ENCODE measurements at places on chromosomes 2 and 18. TPM values are rescaled to one million over a fixed set of nuclear protein-coding genes. Genes with fewer than 3 reads are reported as not detected.

TMEM237 gene
- 10.9 TPM for total RNA-seq

POLR1B gene
- total RNA-seq = 11.1 TPM

EIF4E2 gene
- total RNA-seq = 142 TPM

GNAL gene
- 0.69 TPM for total RNA-seq

GREB1 gene
- total RNA-seq = 0.47 TPM

All from bronchial smooth muscle cell (primary cell).